ENCODE measurements at places on chromosomes 16 and 17. TPM values are rescaled to one million over a fixed set of nuclear protein-coding genes. Genes with fewer than 3 reads are reported as not detected.

The STX1B gene
- total RNA-seq: 2.3 TPM

The PAGR1 gene
- 61.2 TPM for total RNA-seq

The NPIPA3 gene
- total RNA-seq: 0.54 TPM

DNA sequence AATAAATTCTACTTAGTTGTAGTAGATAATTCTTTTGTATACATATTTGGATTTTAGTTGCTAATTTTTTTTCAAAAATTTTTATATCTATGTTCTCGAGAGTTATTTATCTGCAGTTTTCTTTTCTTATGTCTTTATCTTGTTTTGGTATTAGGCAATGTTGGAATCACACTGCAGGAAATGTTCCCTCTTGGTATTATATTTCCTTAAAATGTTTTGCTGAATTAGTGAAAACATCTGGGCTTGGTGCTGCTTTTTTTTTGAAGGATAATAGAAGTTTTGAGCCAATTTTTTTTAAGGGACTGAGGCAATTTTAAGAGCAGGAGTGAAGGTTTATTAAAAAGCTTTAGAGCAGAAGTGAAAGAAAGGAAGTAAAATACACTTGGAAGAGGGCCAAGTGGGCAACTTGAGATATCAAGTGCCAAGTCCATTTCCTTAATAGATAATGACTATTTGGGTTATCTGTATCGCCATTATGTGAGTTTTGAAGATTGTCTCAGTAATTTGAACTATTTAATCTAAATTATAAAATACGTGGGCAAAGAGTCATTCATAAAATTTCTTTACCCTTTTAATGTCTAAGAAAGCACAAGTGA lies 1390.1 kb upstream of the CDH8 start:
- DNase-seq: no peak

The SNAI3 gene
- total RNA-seq: not detected

GRCh38 chr17:80790021-80790765 lies 201.4 kb upstream of the CHMP6 start:
- DNase-seq: no peak

DNA sequence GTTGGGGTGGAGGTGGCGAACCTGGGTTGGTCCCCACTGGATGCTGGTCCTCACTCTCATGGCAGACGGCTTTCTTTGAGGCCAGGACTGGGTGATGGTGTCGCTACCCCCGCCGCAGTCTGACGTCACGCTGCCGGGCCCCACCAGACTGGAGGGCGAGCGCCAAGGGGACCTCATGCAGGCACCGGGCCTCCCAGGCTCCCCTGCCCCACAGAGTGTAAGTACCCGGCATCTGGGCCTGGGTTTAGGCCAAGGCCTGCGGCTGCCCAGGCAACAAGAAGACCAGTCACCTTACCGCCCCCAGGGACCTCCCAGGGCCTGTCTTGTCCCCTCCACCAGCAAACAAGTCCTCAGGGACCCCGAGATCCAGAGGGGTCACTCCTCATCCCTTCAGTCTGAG lies 17.7 kb downstream of the FOXN1 start:
- no peak for DNase-seq

GRCh38 chr17:59428916-59429485 lies 97.5 kb downstream of the YPEL2 start:
- DNase-seq: peak; percentile 56

DNA sequence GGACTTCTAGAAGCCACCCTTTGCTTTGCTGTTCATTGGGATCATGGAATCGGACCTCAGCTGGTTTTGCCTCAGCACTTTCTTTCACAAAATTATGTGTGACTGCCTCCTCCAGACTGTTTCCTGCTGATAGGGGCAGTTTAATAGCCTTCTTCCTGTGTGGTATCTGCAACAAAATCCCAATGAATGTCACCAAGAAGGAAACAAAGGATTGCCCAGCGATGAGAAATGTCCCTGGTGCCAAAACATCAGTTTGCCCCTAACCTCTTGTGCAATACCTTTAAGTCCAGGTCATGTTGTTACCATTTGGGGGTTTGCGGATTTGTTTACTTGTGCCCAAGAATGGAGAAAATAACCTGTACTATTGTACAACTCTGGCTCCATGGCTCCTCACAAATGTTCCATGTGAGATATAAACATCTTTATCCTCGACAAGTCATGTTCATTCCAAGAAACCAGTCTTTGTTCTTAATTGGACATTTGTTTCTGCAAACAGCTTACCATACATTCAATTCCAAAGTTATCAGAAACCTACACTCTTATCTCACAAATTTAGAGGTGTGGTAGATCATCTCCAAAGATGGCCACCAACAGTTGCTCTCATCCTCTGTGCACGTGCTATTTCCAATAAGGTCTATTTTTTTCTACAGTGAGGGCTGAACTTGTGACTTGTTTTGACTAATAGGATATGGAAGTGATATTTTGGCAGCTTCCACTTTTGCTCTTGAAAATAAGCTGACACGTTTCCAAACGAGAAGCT lies 14.8 kb downstream of the TAC4 start:
- DNase-seq: no peak

DNA sequence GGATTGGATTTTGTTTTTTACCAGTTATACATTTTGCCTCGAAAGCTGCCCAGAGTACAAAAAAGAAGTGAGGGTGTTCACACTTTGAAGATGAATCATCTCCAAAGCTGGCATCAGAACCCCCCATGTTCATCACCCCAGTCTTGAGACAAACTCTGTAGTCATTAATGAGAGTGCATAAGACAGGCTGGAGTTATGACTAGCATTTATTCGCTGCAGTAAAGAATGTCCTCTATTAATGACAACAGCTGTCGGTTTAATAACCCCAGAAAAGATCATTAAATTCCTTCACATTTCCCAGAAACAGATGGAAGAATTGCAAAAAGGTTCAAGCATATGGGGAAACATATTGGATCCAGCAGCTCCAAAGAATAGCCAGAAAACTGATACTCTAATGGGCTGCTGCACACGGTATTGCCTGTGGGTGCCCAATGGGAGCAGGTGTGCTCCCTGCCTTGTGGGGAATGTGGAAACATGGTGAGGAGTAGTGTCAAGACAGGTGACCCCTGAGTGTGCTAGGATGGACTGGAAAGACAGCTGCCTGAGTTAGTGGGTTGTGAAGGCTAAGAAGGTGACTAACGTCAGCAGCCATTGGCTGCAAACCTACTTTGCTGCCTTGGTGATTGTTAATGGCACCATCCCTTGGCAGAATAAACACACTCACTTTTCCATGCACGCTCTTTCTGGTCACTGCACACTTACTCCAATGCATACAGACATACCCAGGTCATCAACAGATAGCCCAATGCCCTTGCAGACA lies 81.9 kb downstream of the AIPL1 start:
- DNase-seq: no peak

DNA sequence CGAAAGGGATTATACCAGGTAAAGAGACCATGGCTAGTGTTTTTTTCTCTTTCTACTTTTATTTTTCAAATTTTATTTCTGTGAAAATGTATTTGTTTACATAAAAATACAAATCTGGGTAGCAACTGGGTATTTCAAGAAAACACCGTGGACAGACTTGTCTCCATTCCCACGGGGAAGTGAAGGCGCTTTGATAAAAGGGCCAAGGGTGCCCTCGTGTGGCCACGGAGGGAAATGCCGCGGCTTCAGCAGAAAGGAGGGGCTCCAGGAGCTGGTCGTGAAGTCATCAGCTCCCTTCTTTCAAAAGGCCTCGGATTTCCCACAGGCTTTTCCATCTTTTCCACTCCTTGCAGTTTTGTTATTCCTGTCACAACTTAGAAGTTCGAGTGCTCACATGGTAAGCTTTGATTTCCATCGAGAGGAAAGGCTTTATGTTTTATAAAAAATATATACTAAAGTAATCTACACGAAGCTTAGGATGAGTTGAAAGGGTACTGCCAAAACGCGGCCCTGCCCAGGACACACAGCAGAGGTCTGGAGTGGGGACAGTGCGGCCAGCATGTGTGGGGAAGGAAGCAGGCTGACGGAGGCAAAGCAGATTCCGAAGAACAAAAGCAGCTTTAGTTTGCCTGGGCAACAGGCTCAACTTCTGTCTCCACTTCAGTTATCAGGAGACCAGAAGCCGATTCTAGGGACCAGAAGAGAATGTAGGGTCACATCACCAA lies 15.3 kb upstream of the MNT start:
- peak; percentile 92 for DNase-seq

The TBX4 gene
- not detected for total RNA-seq

GRCh38 chr17:74118504-74118903 lies 85.0 kb upstream of the RPL38 start:
- DNase-seq: no peak

DNA sequence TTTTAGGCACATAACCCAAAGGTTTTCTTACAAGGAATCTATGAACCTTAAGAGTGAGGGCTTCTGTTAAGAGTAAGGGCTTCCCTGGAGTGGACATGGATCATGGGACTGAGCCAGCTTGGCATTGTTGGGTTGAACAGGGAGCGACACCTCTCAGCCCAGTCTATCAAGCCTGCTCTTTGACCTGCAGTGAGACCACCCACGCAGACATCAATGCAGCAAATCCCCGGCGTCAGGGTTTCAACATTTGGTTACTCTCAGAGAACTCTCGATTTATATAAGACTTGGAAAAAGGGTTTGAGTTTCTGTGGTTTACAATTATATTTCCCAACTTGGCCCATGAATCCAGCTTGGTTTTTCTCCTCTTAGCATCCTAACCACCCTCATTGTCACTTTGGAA lies 299.9 kb downstream of the WWOX start:
- no peak for DNase-seq

- DNase-seq: peak; percentile 10
These were observed 647 bp downstream of the FBXL20 start for GRCh38 chr17:39400547-39401411.

The CFAP119 gene
- 2.7 TPM for total RNA-seq

DNA sequence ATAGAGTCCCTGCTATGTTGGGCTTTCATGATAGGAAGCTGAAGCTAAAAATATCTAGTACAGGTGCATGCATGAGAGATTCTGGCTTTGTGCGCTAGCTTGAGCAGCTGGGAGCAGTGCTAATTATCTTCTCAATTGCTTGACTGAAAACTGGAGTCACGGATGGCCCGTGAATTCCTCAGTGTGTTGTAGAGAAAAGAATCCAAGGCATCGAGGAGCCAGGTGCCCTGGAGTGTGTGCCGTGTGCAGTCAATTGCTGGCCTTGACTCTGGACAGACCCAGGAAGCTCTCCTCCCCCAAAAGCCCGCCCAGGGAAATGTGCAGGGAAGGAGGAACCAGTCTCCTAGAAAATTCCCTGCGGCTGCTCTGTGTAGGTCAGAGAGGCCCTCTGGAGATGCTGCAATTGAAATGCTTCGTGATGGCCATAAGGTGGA lies 14.2 kb downstream of the LGALS3BP start:
- no peak for DNase-seq

The RCVRN gene
- total RNA-seq: not detected

DNA sequence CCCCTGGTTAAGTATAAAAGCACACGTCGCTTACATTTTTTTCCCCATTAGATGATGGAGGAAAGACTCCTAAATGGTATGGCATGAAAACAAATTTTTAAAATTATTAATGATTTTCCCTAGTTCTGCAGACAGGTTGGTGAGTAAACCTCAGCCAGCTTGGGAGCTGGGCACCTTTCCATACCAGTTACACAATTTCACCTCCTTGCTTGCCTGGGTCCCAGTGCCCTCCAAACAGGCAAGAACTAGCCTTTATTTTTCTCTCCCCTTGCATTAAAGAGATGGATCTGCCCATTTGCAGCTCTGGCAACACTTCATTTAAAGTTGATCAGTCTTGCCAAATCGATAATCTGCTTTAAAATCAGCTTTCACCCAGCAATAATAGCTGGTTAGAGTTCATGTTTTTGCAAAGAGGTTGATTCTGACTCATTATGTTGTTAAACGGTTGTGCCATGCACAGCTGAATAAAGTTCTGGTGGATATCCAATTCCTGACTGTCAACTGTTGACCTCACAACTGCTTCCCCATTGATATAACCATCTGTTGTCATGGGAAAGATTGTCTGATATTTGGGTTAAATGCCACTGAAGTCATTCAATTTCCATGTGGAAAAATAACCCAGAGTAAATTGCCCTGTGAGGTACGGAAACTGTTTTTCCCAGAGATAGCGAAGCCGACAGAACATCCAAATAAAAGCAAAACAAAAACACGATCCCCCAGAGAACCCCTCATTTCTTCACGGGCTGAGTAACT lies 1.3 kb downstream of the C17orf58 start:
- DNase-seq: peak; percentile 82

DNA sequence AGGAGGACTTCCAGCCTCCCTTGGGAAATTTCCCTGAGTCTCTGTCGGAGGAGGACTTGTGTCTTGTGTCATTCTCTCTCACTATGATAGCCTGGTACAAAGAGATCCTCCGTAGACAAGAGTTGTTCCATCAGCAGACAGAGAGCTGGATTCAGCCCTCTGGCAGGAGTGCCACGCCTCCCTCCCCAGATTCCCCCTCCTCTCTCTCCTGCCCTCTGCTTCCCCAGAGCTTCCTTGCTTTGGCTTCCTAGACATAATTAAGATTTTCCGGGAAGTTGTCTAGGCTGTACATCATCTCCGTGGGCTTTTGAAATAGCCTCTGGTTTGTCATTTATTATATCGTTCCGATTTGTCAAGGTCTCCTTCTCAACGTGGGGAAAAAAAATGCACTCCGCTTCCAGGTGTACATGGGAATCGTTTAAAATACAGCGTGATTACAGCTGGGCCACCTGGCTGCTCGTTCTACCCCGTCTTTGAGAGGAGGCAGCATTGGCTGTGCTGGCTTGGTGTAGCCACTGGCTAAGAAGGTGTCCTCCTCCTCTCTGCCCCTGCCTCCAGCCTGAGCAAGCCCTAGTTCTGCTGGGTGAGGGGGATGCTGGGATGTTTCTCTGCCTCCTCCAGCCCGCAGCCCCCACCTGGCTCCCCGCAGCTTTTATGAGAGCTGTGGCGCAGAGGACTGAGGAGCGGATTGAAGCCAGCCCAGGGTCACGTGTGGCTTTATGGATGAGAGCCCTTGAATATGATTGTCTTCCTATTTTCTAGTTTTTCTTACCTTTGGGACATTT lies 282.5 kb downstream of the SNX29 start:
- no peak for DNase-seq

DNA sequence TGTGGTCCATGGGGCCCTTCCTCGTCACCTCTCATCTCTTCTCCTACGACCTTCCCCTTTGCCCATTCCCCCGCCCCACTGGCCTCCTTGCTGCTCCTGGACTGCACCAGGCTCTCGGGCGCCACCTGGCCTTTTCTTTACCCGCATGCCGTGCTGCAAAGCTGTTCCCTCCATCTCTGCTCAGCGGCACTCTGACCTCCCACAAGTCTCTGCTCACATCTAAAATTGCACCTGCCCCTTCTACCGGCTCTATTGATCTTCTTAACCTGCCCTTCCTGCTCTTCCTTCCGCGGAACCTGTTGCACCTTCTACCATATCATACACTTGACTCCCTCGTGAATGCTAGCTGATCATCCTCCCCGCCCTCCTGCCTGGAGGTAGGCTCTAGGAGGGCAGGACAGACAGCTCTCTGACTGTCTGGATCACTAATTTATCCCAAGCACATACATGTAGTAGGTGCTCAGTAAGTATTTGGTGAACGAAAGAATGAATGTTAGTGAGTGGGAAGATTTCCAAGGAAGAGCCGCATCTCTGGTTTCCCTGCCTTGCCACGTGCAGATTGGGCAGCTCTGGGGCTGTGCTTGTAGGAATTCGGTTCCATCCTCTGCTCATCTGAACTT lies 17.3 kb downstream of the DNAH17 start:
- no peak for DNase-seq

Measured in fibroblast of the aortic adventitia (primary cell).